ENCODE measurements at places on chromosomes 1 and 21. TPM values are rescaled to one million over a fixed set of nuclear protein-coding genes. Genes with fewer than 3 reads are reported as not detected.

DNA sequence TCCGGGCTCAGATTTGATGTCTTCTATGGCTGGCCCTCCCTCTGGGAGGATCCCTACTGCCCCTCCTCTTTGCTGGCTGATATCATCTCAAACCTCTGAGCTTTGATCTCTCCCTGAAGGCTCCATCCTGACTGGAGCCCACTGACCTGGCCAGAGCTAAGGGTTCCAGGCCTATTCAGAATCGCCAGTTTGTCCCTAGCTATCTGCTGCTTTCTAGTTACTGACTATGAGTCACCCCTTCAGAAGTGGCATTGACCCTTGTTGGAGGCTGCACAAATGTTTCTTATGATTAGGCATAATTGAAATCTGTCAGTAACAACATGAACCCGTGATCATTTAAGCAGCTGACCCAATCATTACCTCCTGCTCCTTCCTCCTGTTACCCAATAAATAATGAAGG, 87.1 kb downstream of the ABCA4 start:
- no peak for DNase-seq

- no peak for DNase-seq
These were observed 36.4 kb downstream of the TBCE start for GRCh38 chr1:235403593-235403992.

The CYYR1 gene
- total RNA-seq = 12.6 TPM

GRCh38 chr1:27968692-27969091, 8.9 kb downstream of the XKR8 start:
- no peak for DNase-seq

The CSMD2 gene
- 2.1 TPM for total RNA-seq

DNA sequence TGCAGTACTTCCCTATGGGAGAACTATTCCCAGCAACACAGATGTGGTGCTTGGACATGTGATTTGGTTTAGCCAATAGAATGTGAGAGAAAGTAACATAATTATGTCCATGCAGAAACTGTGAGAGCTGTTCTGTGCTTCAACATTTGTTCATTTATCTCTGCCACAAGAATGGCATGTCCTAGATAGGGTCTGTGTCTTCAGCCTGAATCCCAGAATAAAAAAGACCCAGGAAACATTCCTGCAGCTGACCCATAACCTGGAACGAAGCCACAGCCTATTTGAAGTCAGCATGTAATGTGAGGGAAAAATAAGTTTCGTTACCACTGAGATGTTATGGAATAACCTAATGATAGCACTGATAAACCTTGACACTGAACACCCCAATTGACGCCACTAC, 552.0 kb upstream of the USP24 start:
- DNase-seq = no peak

Data from tongue (tissue), 3 donors.